ENCODE measurements at places on chromosomes 1 and 21.

- no peak for DNase-seq
These were observed 178.0 kb downstream of the HIVEP3 start for GRCh38 chr1:41740630-41741239.

- DNase-seq = no peak
These were observed 238.3 kb downstream of the HLX start for GRCh38 chr1:221117548-221117951.

- DNase-seq = no peak
These were observed 136.1 kb downstream of the TGFBR3 start for GRCh38 chr1:91749788-91750231.

DNA sequence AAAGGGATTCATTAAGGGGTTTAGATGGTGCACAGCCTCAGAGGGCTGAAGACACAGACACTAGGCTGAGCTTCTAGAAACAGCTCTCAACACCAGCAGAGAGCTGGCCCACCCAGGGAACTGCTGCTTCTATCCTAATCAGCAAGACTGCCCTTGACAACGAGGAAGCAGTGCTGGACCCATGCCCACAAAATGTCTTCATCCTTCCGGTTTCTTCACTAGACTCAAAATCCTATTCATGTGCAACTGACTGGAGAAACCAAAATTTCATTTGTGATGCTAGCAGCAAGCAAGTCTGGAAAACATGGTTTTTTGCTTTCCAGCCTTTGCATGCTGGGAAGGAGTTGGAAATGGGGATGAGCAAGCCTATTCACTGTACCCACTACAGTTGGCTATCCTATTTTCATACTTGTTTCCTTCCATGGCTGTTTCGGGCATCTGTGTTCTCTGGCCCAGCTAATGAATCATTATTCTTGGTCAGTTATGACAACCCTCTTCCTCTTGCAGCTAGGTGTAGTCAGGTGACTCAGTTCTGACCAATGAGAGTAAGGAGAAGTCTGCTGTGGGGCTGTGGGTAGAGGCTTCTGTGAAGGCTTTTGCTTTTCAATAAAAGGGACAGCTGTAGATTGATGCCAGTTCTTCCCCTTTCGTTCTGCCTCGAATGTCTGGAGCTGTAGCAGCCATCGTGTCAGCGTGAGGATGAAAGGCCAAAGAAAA lies 14.6 kb upstream of the TMEM61 start:
- DNase-seq = no peak

- DNase-seq = no peak
These were observed at the start of gene S100A6 for GRCh38 chr1:153535242-153536011. Gene S100A6 (minus strand): TSS chr1:153535991. CDS start chr1:153535339, 652 bp downstream.

- no peak for DNase-seq
These were observed 10.1 kb downstream of the MEF2D start for GRCh38 chr1:156490401-156491032.

DNA sequence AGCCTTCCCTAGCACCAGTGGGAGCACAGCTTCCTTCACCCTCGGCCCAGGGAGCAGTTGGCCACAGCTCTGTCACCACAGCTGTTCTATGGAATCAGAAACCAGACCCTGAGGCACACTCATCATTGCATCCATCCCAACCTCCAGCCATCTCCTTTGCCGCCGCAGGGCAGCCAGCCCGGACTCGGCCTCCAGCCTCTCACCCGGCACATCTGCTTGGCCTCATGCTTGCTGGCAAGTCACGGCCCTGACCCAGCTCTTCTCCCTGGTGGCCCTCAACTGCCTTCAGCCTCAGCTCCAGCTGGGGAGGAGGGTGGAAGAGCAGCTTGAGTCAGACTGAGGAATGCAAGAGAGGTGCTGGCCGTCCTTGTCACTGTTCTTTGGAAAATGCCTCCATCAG lies 59.8 kb downstream of the TOR1AIP2 start:
- no peak for DNase-seq

- no peak for DNase-seq
These were observed 33.7 kb upstream of the FOXO6 start for GRCh38 chr1:41327383-41327999.

DNA sequence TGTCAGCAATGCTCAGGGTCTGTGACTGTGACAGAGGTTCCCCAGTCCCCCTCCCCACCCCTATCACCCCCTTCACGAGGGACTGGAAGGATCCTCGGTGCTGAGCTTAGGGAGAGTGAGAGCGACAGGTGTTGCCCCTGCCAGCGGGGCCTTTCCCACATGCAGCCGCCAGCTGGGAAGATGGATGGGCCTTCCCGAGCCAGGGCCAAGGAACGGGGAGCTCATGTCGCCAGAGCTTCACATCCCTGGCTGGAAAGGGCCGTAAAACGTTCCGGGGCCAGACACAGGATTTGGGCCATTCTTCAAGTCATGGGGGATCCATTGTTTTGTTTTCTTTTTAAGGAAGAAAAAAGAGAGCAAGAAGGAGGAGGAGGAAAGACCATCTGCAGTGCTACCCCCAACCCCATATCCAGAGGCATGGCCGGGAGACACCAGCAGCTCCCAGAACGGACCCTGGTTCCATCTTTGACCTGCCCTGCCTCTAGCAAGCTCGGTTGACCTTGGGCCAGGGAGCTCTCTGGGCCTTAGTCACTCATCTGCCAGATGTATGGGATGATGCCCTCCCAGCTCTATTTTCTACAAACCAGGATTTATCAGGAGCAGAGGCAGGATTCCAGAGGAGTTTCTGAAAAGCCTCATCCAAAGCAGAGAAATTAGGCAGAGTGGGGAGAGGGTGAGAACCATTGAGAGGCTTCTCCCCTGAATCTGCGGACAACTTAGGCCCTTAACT lies 54.1 kb downstream of the TAS1R2 start:
- no peak for DNase-seq

DNA sequence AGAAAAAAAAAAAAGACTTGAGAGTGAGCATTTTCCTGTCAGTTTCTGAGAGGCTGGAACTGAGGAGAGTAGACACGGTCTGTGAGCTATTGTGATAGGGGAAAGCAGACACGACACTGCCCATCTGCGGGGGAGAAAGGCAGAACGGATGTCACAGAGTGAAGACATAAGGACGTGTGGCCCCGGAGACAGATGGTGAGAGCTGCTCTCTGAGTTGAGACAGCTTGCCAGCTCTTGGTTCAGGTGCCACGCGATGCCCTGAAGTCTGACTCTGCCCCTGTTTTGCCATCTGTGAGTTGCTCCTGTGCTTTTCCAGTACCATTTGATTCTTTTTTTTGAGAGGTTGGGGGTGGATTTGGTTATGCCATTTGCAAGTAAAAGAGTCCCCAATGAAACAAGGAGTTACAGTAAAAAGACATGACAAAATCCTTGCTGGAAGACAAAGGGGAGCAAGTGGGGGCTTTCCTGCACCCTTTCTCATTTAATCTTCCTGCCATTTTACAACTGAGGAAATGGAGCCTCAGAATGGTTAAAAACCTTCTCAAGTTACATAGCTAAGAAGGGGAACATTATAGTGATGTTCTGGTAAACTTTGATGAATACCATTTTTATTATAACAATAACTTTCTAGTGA lies 128.9 kb upstream of the DNAH14 start:
- no peak for DNase-seq

DNA sequence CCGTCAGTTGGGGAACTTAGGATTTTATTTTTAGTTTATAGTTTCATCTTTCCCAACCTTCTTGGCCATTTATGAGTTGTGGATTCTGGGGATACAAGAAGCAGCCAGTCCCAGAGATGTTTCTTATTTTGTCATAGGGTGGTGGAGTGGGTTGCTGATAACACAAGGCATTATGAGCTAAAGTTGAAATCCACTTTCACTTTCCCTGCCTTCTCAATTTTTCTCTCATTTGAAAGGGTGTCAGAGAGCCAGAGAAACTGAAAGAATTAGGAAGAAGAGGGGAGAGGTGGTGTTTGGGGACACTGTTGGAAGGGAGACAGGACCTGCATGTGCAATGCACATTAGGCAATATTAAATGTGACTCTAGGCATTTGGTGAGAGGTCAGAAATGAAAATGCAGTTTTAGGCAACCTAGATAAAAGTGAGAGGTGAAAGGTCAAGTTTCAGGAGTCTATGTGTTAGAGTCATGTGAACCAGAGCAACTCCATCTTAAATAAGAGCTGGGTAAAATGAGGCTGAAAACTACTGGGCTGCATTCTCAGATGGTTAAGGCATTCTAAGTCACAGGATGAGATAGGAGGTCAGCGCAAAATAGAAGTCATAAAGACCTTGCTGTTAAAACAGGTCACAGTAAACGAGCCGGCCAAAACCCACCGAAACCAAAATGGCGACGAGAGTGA lies 71.1 kb upstream of the F3 start:
- no peak for DNase-seq

- no peak for DNase-seq
These were observed 343.0 kb downstream of the NUF2 start for GRCh38 chr1:163664671-163665335.

DNA sequence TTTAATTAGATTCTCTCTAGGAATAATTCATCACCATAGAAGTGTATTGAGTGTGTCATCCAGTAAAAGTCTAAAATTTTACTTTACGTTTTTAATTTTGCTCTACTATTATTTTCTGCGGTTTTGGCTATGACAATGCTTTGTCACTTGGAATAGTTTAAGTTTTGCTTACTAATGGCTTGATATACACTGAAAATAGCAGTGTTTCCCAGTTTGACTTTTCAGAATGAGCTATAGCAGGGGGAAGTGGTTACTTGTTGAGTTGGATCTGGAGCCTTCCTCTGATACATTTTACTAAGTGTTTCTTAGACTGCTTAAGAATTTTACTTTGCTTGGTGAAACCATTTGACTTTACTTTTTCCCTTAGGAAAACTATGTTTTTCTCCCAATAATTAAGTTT lies 5.0 kb downstream of the DNAJC16 start:
- DNase-seq = no peak

DNA sequence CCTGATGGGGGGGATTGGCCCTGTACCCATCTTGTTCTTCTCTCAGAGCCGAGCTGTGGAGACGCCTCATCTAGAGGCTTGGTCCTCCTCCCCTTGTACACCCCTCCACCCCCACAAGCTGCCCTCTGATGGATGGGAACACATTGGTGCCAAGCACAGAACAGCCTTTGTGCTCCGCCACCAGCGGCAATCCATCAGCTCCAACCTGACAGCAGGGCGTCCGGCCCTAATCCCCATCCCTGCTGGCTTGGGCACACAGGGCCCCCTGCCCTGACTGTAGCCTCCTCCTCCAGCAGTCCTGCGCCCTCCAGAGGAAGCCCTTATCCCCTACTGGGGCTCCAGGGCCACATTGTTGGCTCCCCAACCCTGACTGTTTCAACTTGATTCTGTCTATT lies 3.8 kb upstream of the MYOG start:
- DNase-seq = no peak

DNA sequence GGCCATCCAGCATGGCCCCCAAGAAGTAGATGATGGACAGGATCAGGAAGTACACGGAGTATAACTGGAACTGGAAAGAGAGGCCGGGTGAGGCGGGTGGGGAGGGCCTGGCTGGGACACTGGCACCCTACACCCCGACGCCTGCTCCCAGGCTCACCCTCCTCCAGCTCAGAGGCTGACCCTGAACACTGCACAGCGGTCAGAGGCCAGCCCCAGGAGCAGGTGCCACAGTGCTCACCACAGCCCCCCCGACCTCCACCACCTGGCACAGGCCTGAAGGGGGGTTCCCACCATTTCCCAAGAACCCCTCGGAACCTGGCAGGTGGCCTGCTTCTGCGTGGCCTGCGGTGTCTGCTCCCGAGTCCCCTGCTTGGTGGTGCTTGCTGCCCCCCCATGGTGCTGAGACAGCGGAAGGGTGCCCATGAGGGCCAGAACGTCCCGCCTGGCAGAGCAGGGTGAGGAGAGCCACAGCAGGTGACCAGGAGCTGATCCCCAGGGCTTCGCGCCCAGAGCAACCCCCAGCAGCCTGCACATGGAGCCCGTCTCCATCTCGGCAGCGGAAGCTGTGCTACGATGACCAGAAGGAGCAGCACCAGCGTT lies 26.1 kb downstream of the SLC19A1 start:
- DNase-seq = no peak

GRCh38 chr1:246947255-246947654 lies 15.5 kb upstream of the AHCTF1 start:
- DNase-seq = no peak

GRCh38 chr21:26804895-26805609 lies 40.2 kb downstream of the ADAMTS1 start:
- peak; percentile 90 for DNase-seq

GRCh38 chr1:24967962-24968361 lies 37.9 kb upstream of the RUNX3 start:
- DNase-seq = no peak

DNA sequence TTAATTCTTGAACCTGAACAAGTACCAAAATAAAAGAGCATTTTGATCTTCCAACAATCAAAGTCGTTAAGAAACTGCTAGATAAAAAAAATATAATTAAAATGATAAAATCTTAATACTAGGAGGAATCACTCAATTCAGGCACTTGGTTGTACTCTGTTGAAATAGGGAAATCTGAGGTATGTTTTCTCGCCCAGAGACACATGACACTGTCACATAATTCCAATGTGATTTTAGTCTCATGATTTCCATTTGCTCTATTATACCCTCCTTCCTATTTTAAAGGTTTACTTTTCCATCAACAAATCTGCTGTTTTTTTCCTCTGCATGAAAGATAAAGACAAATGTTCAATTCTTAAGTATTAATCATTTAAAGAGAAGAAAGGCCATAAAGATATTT lies 97.6 kb downstream of the ZZZ3 start:
- no peak for DNase-seq

- DNase-seq = peak; percentile 69
These were observed 26.6 kb downstream of the ATF6 start for GRCh38 chr1:161792740-161793139.

DNA sequence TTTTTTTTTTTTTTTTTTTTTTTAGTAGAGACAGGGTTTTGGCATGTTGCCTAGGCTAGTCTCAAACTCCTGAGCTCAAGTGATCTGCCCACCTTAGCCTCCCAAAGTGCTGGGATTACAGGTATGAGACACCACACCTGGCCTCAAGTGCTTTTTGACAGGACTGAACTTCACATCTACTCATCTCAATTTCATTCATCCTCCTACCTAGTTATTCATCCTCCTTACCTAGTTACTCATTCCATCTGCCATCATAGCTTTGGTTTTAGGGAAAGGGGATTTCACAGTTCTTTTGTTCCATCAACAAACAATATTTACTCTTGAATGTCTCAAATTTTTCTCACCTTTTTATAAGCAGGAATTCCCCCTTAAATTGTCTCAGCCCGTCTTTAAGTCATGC lies 38.6 kb upstream of the RALGPS2 start:
- no peak for DNase-seq

- DNase-seq = no peak
These were observed 1.7 kb downstream of the TFF3 start for GRCh38 chr21:42313501-42313969.

DNA sequence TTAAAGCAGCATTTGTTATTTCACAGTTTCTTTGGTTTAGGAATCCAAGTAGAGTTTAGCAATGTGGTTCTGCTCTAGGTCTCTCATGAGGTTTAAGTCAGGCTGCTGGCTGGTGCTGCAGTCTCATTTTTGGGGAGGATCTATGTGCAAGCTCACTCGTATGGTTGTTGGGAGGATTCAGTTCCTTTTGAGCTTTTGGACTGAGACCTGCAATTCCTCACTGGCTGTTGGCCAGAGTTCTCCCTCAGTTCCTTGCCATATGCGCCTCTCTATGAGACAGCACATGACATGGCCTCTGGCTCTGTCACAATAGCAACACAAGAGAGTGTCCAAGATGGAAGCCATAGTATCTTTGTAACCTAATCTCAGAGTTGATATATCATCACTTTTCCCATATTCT lies 91.0 kb downstream of the OLFML2B start:
- DNase-seq = no peak
